OCI-LY7 (cell line): ENCODE measurements at places on chromosomes 4 and X.
A peak's percentile ranks its signal among the peaks of the same experiment; 100 is the strongest.

GRCh38 chr4:118279920-118280432, 72.8 kb downstream of the PRSS12 start:
- DNase-seq = peak; percentile 23

GRCh38 chr4:170741856-170742255, 652.1 kb upstream of the AADAT start:
- DNase-seq = no peak

- DNase-seq = no peak
These were observed 404.4 kb upstream of the RASGEF1B start for GRCh38 chr4:81876106-81876505.

DNA sequence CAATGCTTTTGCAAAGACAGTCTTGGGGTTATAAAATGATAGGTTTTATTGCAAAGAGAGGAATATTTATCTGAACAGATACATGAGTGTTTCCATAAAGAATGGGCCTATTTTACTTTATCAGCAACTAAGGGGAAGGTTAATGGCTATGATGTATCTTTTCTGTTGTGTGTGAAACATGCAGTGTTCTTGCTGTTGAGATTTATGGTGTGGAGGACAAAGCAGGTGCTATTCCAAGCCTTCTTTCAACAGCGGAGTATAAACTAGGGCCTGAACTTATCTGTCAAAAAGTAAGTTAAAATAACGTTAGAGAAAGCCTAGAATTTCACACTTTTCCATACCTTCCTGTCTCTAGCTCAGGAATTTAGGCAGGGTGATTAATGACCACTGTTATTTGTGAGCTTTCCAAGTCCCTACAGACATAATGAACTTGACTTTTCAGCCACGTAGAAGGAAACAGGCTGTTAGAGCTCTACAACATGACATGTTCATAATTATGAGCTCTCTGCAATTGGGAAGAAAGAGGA, 411.4 kb downstream of the IL1RAPL1 start:
- no peak for DNase-seq

- no peak for DNase-seq
These were observed 32.2 kb downstream of the PCDH19 start for GRCh38 chrX:100377826-100378225.

- no peak for DNase-seq
These were observed 54.5 kb upstream of the NOCT start for GRCh38 chr4:138961129-138961528.

DNA sequence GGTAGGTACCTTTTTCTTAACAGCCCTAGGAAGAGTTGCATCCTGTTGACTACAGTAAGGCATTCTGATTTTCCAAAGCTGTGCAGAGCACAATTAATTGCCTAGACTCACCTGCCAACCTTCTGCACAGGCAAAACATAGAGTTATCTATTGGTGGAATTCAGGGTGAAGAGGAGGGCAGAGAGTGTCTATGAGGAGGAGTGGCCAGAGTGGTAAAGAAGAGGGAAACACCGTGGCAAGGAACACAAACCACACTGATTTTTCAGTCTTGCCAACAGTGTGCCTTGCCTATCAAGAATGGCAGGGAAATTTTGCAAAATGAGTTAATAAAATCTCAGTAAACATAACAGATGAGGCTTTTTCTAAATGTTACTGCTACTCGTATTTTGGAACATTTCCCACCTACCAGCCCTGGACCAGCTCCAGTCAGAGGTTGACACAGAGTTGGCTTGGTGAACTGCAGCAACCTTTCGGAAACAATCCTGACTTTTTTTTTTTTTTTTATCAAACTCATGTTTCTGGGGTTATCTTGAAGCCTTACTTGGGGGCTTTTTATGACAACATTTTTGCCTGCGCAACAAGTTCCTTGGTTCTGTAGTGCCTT, 67.9 kb upstream of the CAPN6 start:
- DNase-seq = no peak

DNA sequence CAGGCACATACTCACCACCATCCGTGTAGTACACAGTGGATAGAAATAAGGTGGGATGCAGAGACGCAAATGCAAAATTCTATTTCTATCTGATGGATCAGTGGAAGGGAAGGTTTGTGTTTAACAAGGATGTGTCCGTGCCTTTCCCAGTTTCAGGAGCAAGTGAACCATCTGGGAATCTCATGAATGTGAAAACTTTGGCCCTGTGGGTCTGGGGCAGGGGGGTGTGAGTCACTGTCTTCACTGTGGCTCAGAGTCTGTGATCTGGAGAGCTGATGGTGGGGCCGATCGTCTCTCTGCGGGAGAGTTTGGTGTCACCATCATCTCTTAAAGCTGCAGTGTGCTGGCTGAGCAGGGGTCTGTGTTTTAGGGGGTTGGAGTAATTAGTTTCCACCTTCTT, 179.3 kb upstream of the STS start:
- no peak for DNase-seq

DNA sequence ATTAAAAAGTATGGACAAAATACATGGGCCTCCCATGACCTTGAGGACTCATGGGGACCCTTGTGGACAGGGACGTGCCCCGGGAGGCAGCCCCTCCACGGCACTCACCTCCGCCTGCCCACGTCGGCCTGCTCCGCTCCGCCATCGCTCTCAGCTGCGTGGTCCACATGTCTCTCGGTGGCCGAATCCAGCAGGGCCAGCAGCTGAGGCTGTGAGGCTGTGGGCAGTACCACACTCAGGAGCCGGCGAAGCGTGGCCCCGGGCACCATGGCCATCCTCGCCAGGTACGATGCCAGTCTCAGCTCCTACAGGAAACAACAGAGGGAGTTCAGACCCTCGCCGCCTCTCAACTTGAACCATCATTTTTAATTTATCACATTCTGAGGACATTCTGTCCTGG, 140.0 kb downstream of the EVC2 start:
- no peak for DNase-seq

DNA sequence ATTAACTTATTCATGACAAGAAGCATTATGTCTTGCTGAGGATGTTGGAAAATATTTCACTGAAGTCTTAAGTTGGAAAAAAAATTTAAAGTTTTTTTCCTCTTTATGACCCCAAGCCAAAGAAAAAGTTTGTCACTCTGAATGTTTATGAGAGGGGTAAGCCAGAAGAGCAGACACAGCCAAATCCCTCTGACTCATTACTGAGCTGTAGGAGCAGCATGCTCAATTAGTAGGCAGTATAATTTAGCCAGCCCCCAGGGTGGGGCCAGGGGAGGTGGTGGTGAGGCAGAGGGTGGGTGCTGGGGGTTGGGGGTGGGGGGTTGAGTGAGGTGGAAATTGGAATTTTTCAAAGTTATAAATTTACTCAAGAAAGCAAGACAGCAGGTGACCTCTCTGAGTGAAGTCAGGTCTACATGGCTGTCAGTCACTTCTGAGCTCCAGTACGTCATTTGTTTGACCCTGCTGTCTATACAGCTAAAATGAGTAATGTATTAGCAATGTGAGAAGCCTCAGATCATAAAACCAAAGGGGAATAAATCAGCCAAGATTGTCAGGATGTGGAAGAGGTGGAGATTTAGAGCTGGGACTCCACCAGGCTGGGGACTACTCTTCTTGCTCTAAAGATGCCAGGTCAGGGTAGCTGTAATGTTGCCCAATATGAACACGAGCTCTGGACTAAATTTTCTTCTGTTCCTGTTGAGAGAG, 98.8 kb upstream of the NDP start:
- DNase-seq = no peak

GRCh38 chrX:17605676-17606075, 131.6 kb upstream of the SCML1 start:
- no peak for DNase-seq

GRCh38 chr4:103994059-103994458, 274.3 kb upstream of the TACR3 start:
- DNase-seq = no peak

DNA sequence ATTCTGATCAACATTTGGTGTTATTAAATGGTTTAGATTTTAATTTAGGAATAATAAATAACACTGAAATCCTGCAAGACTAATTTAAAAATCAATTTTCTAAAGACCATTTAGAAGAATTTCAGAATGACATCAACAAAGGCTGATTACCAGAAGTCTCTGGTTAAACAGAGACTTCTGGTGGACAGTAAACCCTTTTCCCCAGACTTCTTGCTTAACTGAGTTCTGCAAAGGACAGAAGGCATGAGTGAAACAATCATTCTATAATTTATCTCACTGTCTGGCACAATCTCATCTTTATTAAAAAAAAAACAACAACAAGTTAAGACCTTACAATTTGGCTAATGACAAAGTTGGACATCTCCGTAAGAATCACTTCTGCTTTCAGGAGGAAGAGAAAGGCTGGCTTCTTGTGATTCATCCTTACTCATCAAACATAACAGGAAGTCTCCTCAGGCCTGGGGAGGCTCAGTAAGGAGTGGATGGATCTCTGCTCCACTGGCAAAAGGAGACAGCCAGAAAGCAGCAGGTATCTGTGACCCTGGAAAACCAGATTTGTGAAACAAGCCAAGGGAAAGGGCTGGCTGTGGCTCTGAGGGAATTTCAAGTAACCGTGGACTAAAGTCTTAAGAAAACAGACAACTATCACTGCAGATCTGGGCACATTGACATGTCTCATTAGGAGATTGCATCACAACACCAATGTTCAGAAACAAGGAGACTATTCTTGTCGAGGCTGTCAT, 908 bp upstream of the TLR6 start:
- peak; percentile 71 for DNase-seq

DNA sequence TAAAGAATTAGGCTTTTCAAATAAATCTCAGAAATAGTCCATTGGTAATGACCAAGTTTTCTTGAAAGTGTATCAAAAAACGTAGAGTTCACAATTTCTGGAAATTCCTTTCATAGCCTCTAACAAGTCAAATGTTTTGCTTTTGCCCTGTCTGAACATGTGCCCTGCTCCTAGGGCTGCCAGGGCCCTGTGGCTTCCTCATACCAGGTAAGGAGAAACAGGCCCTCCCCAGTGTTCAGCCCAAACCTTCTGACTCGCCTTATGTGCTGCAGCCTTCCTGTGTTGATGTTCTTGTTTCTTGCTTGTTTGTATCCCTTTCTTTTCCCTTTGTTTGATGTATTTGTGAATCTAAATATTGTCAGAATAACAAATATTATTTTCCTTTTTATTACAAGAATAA, 146.1 kb upstream of the PACRGL start:
- no peak for DNase-seq
